ENCODE measurements at places on chromosomes 7 and 10. TPM values are rescaled to one million over a fixed set of nuclear protein-coding genes. Genes with fewer than 3 reads are reported as not detected.

STEAP2 gene
- 3.8 TPM for total RNA-seq

FBXL13 gene
- total RNA-seq = 0.59 TPM

VKORC1L1 gene
- total RNA-seq = 12.5 TPM

ANKRD2 gene
- total RNA-seq = not detected

LRRN3 gene
- 5.9 TPM for total RNA-seq

WIPF3 gene
- not detected for total RNA-seq

EBLN1 gene
- 0.17 TPM for total RNA-seq

SORBS1 gene
- 0.57 TPM for total RNA-seq

- DNase-seq = no peak
Observed at GRCh38 chr7:85230623-85231022, 43.8 kb upstream of the SEMA3D start.

GRCh38 chr10:12228851-12229250 lies 32.9 kb downstream of the CDC123 start:
- DNase-seq = no peak

GRCh38 chr10:98915911-98916310 lies 319.7 kb downstream of the HPSE2 start:
- DNase-seq = no peak

- no peak for DNase-seq
Observed at GRCh38 chr10:101164020-101164419, 32.9 kb downstream of the TLX1 start.

DNA sequence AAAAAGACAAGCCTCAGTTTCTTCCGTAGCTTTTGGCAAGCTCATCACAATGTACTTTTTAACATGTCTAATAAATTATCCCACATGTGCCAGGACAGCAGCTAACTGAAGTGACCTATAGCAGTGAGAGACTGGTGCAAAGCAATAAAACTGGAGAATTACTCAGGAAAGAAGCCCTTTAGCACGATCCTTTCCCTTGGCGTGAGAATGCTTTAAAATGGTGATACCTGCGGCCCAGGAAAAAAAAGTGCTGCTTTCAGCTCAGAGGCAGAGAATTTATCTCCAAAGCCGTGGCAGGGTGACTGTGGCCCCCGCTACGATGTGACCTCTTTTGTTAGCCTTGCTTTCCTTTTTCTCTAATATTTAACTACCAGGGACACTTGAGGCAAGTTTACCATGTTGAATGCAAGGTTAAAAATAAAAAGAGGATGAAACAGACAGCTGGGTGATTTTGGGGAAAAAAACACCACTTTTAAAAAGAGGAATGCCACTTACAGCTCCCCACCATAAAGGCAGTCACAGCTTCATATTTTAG lies 184.0 kb downstream of the FANK1 start:
- DNase-seq = no peak

GRCh38 chr7:18213652-18214051 lies 186.0 kb upstream of the PRPS1L1 start:
- DNase-seq = no peak

DNA sequence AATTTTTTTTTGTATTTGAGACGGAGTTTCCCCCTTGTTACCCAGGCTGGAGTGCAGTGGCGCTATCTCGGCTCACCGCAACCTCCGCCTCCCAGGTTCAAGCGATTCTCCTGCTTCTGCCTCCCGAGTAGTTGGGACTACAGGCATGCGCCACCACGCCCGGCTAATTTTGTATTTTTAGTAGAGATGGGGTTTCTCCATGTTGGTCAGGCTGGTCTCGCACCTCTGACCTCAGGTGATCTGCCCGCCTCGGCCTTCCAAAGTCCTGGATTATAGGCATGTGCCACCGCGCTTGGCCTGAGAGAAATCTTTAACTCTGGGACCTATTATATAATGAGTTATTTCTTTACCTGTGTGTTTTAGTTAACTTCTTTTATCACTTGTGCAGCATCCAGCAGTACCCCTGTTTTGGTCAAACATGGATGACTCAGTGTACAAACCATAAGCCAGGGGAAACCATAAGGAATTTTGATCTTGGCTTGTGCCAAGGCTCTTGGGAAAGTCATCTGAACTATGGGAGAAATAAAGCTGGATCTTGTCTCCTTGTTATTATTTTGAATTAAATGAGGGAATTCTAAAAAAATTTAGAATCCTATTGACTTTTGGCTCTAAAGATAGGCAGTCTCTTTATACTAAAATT lies 23.6 kb upstream of the ZRANB1 start:
- peak; percentile 80 for DNase-seq

DNA sequence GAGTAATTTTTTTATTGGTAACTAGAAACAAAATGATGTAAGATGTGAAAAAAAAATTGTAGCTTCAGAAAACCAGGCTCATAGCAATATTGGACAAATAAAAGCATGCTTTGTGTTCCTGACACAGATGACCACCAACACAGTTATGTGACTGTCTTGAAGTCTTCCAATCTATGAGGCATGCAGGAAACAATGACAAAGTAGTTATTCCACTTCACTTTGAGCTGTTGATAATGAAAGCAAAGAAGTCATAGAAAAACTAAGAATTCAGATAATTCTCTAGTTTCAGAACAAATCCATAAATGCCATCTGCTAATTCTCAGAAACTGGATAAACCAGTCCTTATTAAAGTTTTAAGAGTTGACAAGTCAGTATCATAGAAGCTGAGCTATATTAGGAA lies 378.4 kb upstream of the SEMA3D start:
- DNase-seq = no peak

- DNase-seq = no peak
Observed at GRCh38 chr10:128007971-128008370, 101.1 kb downstream of the PTPRE start.

DNA sequence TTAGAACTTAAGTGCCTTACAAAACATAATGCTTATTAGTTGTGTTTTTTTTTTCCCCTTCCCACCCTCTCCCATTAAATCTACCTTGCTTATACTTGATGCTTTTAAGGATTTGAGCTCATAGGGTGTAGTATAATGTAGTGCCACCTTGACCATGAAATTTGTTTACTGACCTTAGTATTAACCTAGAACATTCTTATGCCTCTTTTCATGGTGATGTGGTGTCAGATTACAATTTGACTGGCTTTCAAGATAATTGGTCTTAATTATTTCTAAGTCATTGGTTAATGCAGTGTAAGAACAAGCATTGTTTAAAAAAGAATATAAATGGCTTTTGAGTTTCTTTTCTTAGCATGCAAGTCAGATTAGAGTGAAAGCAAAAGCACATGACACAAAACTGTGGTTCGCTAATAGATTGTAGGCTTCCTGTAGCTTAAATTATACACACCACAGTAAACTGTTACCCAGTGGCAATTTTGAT lies 61.8 kb downstream of the ADD3 start:
- peak; percentile 71 for DNase-seq

GRCh38 chr7:155792315-155792960 lies 19.8 kb downstream of the SHH start:
- DNase-seq = no peak

DNA sequence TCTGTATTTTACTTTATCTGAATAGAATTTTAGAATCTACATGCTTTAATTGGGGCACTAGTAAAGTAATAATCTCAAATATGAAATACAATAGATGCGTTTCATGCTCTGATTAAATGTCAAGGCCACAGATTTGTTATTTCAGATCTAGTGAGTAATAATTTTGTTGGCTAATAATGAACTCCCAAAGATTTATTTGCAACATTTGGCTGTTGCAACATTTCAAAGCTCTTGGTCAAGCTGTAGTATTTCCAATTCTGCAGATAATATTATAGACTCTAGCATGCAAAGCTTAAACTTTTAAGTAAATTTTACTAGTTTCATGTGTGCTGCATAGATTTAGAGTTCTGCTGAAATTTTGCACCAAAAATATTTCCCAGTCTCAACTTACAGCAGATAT lies 16.7 kb downstream of the LRRN3 start:
- no peak for DNase-seq

DNA sequence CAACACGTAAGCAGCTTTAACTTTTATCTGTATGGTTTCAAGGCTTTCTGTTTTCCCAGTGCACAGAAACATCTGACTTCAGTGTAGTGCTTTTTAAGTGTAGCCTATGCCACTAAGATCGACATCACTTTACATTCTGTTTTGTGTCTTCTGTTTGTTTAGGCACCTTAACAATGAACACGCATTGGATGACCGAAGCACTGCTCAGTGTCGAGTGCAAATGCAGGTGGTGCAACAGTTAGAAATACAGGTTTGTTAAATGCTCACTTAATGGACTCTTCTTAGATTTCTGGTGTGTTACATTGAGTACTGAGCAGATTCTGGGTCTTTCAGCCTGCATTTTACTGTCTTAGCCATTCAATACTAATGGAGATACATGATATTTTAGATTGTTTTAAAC lies 237.4 kb downstream of the FOXP2 start:
- DNase-seq = no peak

DNA sequence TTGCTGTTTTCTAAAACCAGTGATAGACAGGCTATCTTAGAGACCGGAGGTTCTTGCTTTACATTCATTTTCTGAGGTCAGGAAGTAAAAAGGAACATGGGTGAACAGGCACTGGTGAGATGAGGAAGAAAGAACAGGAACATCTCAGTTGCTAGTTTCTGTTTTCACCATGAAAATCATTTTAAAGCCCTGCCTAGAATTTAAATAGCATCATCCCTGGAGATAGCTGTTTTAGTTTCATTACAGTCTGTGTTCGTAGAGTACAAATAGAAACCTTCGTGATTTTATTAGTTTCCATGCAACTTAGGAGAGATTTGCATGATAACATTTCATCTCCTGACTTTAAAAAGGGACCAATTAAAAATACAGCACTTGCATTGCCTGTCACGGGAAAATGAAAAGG lies 14.7 kb downstream of the KCNMA1 start:
- peak; percentile 34 for DNase-seq

DNA sequence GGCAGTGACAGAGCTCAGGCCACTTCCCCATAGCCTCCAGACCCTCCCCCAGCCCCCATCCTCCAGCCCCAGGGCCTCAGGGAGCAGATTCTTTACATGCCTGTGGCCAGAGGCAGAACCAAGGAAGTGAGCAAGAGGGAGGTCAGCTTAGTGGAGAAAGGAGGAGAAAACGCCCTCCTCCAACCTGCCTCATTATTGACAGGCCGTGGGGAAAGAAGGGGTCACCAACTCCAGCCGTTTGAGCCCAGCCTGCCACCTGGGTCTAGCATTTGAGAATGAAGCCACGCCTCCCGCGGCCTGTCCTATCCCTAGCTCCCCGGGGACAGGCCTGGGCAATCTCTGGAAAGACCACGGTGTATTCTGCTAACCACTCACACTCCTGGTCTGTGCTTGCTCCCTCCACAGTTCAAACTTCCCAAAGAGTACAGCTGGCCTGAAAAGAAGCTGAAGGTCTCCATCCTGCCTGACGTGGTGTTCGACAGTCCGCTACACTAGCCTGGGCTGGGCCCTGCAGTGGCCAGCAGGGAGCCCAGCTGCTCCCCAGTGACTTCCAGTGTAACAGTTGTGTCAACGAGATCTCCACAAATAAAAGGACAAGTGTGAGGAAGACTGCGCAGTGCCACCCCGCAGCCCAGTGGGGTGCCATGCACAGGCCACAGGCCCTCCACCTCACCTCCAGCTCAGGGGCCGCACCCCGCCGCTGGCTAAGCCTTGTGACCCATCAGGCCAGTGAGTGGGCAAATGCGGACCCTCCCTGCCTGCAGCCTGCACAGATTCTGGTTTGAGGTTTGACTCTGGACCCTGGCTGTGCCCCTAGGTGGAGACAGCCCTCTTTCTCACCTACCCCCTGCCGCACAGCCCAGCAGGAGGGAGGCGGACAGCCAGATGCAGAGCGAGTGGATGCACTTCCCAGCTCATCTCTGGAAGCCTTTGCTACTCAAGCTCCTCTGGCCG lies 14.3 kb upstream of the TRIM8 start:
- DNase-seq = peak; percentile 96

GRCh38 chr10:1563028-1563427 lies 174.3 kb downstream of the ADARB2 start:
- no peak for DNase-seq

GRCh38 chr7:139829025-139829774 lies at the start of gene TBXAS1:
TBXAS1 (plus strand) TSS chr7:139829264; CDS start chr7:139829391, 127 bp downstream.
- peak; percentile 22 for DNase-seq

DNA sequence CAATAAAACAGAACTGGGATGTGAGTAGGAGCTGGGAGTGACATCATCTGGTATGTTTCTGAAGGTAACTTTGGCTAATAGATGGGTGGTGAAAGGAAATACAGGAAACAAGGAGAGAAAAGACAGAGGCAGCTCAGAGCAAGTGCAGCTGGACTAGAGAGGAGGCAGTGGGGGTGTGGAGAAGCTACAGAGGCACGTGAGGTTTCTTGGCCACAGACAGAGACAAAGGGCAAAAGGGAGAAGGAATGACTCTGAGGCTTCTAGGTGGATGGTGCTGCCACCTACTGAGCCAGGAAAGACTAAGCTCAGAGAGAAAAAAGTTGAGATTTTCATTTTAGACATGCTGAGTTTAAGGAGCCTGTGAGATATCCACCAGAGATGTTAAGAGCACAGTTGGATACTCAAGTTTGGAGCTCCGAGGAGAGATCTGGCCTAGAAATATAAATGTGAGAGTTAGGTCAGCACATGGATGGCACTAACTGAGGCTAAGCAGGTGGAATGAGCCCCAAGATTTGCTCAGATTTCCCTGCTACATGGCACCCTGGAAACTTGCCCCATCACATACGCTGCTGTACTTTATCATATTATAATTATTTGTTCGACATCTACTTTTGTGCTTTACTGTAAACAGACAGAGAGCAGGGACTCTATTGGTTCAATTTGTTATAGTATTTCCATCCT lies 293.0 kb upstream of the IMMP2L start:
- DNase-seq = peak; percentile 75

- no peak for DNase-seq
Observed at GRCh38 chr10:124728830-124729661, 15.1 kb downstream of the FAM53B start.

GRCh38 chr7:47392241-47392759 lies 189.6 kb downstream of the TNS3 start:
- no peak for DNase-seq

DNA sequence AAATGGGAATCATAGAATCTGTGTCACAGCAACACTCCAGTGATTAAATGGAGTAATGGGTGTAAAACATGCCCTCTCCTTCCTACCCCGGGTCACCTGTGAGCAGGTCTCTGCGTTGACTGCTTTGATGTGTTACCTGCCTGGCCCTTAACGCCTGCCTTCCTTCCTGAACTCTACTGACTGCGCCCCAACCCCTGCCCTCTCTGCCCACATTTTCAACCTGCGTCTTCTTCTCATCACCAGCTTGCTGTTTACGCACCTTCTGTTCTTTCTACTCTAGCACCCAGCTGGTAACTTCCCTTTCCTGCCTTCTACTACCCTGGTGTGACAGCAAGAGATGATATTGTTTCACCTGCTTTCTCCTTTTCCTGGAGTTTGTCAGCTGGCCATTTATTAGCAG lies 303.0 kb upstream of the LRGUK start:
- DNase-seq = no peak

- no peak for DNase-seq
Observed at GRCh38 chr10:124734311-124735166, 9.6 kb downstream of the FAM53B start.

- DNase-seq = no peak
Observed at GRCh38 chr7:150556521-150557138, 10.6 kb upstream of the GIMAP4 start.

GRCh38 chr7:52741670-52742290 lies 293.7 kb upstream of the POM121L12 start:
- DNase-seq = no peak

- DNase-seq = peak; percentile 31
Observed at GRCh38 chr7:55366461-55367070, 1.4 kb downstream of the LANCL2 start.

GRCh38 chr10:99926925-99927720 lies 82.6 kb downstream of the DNMBP start:
- peak; percentile 87 for DNase-seq
